ENCODE measurements at places on chromosomes 1 and 21.

DNA sequence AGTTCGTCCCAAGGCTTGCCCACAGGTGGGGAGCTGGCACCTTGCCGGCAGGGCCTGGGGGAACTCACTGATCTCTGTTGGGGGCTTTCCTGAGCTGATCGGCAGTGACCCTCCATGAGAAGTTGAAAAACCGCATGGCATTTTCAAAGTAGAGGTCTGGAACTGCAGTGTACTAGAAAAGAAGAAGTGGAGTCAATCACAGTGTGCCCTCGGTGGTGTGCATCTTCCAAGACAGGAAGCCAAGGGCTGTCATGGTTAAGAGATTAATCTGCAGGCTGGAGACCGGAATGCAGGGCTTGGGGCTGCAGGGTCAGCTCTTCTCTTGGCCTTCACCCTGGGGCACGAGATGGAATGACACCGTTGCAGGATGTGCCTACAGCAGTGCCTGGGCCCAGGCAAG is 56.8 kb downstream of the ECE1 start:
- DNase-seq: no peak

DNA sequence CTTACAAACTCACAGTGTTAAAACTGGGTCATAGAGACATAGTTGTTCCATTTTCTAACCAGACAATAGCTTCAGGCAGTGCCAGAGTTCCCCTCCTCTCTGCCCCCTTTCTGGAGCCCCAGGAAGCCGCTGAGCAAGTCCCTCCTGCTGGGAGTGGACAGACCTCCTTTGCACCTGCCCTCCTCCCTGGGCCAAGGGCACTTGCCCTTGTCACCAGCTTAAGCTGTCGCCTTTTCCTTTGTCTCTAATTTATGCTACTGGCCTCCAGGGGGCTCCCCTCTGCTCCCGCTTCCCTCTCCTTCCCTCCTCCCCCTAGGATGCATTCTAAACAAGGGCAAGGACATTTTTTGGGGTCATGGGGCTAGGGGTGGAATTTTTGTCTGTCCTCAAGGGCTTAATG is 182.4 kb downstream of the MIS18A start:
- no peak for DNase-seq

DNA sequence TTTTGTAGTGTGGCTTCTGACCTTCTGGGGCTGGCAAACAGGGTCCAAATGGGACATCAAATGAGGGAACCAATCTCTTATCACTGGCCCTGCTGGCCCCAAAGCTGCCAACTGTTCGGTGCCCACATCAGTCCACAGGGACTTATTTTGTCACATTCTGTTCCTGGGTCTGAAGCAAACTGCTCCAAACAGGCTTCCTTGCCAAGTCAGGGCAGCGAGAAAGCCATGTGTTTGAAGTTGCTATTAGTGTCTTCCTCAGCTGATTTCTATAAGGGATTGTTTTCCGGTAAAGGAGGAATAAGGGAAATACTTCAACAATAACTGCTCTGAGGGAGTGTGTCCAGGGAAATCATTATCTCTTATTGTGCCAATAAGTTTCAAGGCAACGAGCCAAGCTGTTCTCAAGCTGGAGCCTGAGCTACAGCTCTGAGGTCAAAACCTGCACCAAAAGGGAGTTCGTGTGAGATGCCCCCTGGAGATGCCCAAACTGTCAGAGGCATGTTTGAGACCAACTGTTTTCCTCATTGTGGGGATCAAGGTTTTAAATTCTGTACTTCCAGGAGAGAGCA is 381.4 kb upstream of the PROX1 start:
- DNase-seq: no peak

- DNase-seq: no peak
These were observed 111.2 kb downstream of the LIPI start for GRCh38 chr21:14099570-14099969.

- no peak for DNase-seq
These were observed 349.4 kb downstream of the NUF2 start for GRCh38 chr1:163670989-163671757.

DNA sequence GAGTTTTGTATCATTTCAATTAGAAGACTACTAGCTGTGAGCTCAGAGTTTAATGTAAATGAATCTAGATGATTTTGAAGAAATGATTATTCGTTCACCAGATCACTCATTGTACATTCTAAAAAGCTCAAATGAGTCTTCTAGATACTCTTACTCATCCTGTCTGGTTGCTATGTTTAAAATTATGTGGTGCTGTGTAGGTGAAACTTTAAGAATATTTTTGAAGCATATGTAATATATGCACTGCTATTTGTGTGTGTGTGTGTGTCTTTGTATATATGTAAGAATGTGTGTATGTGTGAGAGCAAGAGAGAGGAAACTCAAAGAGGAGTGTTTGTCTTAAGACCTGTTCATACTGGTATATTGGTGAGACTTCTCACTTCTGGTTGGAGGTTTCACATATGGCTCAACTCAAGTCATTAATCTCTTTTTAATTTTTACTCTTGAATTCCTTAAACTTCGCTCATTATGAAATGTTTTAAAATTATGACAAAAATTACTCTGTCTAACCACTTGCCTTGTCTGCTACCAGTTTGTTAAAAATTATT is 8.6 kb upstream of the C1orf105 start:
- no peak for DNase-seq

GRCh38 chr1:32179193-32179442 is 357 bp upstream of the TXLNA start:
- peak; percentile 63 for DNase-seq

DNA sequence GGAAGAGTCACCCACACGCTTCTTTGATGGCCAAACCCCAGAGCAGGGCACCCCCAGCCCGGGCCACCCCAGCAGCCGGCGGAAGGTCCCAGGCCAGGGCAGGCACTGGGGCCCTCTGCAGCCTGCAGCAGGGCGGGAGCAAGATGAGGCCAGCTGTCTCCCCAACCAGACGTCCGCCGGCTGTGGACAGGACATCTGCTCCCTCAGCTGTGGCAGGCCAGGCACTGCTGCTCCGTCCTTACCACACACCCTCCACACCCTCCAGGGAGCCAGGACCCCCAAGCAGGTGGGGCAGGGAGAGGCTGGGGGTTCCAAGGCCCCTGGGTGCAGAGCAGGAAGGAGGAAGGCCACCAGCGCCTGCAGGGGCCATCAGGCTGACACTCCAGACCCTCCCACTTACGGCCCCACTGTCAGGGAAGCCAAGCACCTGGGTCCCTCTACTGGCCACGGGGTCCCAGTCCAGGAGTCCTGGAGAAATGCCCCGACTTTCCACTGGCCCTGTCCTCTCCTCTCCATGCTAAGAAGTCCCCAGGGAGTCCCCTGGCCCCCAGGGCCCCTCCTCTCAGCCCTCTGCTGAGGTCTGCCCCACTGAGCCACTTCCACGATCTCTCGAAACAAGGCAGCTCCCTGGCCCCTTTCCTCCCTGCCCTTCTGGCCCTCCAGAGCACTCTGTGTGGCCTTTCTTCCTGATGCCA is 5.6 kb downstream of the WNT9A start:
- no peak for DNase-seq

DNA sequence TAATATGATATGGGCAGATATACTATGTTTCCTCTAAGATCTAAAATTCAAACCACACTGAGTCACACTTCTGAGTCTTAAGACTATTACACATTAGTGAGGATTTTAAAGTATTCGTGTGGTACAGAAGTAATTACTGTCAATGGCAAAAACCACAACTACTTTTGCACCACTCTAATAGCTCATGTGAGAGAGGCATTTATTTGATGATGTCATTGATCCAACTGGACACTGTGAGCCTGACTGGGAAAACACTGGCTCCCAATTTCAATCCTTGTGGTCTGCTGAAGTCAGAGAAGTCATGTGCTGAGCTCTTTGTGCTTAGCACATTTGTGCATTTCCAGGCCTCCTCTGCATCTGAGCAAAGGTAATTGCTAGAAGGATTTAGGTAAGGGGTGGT is 377.8 kb downstream of the USH2A start:
- no peak for DNase-seq

DNA sequence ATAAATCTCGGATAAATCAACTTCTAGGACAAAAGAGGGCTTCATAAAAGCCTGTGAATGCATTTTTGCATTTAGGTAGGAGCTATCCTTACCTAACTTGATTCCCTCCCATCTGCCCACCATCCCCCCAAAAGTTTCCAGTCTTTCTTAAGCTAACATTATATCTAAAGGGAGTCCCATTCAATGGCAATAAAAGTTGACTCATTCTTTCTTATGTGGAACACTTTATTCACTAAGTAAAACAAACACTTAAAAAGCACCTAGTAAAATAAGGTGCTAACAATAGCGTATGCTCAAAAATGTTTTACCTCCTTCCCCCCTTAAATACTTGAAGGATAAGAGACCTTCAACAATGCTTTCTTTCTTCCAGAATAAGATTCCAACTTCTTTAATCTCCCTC is 83.8 kb downstream of the GON4L start:
- DNase-seq: no peak

DNA sequence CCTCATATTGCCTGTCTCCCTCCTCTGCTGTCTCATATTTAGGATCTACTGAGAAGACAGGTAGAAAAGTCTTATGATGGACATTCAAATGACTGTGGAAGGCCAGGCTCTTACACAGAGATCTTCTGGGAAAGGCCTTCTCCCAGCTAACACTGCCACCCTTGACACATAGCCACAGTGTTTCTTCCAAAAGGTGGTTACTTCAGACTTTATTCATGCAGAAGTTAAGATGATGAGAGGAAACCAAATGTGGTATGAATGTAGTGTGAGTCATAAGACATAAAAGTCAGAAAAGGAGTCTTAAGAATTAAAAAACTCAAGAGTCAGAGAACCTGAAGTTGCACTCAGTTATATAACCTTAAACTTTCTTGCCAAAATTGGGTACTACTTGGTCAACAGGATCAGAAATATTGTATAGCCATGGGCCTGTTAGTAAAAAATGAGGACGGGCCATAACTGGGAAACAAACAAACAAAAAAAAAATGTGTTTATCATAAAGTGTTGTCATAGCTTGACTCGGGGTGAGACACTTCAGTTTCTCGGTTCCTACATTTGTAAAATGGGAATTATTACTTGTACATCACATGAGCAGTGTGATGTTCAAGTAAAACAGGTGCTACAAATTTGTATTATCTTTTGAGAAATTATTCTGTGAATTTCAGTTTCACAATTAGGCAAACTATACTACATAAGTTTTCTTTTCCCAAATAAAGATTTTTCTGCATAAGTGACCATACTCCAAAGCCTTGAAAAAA is 1.2 kb upstream of the DENND1B start:
- DNase-seq: no peak

DNA sequence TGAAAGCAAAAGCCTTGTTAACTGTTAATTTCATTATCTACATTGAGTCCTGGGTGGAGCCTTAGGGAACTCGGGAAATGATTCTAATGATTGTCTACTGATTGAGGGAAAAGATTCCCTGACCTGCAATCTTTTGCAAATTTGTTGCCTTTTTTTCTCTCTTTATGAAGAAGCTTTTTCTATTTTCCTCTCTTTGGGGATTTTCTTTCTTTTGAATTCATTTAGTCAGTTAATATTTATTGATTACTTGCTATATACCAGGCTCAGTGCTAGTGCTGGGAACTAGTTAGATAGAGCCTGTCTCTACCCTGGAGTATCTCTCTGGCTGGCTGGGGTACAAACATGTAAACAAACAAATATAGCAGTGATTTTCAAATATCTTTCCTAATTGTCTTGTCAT is 71.2 kb upstream of the CACYBP start:
- DNase-seq: no peak

DNA sequence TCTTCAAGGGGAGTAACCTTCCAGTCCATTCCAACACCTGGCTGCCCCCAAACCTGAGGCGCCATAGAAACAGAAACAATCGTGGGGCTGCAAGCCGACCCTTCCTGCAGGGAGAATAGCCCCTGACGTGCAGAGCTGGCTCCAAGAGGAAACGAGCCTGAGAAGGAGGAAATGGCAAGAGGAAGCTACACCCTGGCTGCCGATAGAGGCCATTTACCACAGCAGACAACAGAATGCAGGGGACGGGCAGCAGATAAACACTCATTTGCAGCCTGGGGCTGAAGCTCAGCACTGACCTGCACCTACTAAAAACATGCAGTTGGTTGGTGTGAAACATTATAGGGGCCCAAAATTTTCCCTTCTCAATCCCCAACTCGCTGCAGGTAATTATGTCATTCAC is 8.7 kb upstream of the TDRD10 start:
- no peak for DNase-seq

DNA sequence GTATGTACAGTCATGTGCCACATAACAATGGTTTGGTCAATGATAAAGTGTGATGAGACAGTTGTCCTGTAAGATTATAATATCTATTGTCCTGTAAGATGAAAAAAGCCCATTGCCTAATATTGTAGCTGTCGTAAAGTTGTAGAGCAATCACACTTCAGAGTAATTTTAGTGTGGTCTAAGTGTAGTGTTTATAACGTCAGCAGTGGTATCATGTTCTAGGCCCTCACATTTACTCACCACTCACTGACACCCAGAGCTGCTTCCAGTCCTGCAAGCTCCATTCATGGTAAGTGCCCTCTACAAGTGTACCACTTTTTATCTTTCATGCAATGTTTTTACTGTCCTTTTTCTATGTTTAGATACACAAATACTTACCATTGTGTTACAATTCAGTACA is 259.9 kb upstream of the RAB4A start:
- no peak for DNase-seq

- no peak for DNase-seq
These were observed 201.2 kb upstream of the ADAMTS5 start for GRCh38 chr21:27168084-27168483.

DNA sequence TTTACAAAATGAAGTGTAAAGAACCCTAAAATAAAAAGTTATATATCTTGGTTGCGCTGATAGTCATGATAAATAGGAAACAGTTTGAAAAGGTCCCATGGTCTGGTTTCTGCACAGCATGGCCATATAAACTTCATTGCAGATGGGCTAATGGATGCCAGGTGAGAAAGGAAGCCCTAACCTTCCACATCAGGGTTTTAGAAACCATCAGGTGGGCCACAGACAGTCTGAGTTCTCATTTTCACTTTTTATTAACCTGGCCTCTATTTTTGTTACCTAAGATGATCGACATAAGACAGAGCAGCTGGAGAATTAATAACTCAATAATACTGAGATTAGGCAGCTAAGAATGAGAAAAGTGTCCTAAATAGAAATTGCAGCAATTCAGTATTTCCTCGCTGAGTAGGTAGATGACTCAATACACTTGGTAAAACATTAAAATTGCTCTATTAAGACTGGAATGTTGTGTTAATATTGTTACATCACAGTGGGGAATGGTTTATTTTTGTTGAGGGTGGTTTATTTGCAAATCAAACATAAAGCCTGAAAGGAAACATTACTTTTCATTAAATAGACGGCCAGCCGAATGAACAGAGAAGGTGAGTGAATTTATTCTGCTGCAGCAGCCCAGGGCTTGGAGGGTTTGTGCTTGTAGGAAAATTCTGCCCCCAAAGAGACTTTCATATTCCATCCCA is 21.1 kb downstream of the C1orf21 start:
- DNase-seq: peak; percentile 86

GRCh38 chr1:81880781-81881180 is 80.0 kb downstream of the ADGRL2 start:
- no peak for DNase-seq

- no peak for DNase-seq
These were observed 26.9 kb upstream of the DPT start for GRCh38 chr1:168755800-168756418.

DNA sequence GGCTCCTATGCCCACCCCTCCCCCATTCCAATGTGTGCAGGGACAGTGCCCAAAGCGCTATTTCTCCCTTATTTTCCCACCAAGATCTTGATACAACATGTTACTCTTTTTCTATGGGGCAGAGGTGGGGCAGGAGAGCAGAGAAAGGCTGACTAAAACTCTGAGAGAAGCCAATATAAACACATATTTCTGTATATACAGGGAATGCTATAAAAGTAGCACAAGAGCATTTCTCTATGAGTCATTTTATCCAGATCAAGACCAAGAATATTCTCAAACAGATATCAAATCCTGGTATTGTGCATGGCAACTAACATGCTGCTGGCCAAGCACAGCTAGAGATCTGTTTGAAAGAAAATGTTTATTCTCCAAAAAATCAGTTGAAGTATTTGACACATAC is 7.3 kb downstream of the WDR26 start:
- no peak for DNase-seq

Measured in NCI-H1930 (cell line).